Activated naive CD8-positive, alpha-beta T cell treated with anti-CD3 and anti-CD28 coated beads, Interleukin-2, amount 50 U/mL, for 16 hours (primary cell): ENCODE measurements at places on chromosomes 13 and 19.
A peak's percentile ranks its signal among the peaks of the same experiment; 100 is the strongest.

GRCh38 chr19:359653-359925 is 15.0 kb upstream of the MIER2 start:
- DNase-seq, result no peak

DNA sequence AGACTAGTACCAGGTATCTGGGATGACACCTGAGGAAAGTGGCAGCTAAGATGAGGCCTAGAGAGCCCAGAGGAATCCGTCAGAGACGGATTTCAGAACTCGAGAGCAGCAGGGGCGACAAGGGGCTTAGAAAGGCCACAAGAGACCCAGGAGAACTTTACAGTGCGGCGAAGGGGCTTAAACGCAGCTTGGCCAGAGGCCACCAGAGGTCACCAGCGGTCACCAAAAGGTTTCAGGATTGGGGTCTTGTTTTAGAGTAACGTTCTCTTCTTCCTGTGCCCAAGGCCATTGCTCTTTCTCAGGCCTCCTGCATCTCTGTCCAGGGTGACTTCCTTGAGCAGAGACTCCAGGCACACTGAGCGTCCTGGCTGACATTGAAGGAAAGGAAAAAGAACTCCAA is 2.2 kb downstream of the ZSCAN22 start:
- DNase-seq, result no peak

- no peak for DNase-seq
These were observed 137.7 kb downstream of the SOX1 start for GRCh38 chr13:112204346-112205327.

- DNase-seq, result peak; percentile 6
These were observed 37.7 kb downstream of the GSX1 start for GRCh38 chr13:27830010-27830409.

GRCh38 chr13:30745906-30746686 is 10.8 kb downstream of the ALOX5AP start:
- no peak for DNase-seq

- DNase-seq, result no peak
These were observed 105.8 kb downstream of the LACC1 start for GRCh38 chr13:43985422-43986072.

DNA sequence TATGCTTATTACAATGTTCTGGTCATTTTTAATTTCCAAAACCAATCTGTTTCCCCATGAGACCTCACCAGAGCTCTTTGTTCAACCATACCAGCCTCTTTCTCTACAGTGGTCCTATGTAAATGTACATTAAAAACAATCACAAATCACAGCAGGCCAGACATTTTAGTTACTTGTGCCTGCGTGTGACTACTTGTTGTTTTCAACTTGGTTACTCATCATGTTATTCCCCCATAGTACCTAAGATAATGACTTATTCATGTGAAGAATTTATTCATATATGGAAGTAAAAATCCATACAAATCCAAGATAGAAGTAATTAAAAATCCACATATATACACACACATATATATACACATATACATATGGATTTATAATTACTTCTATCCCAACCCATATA is 379.6 kb downstream of the SLITRK6 start:
- DNase-seq, result no peak

- no peak for DNase-seq
These were observed 949 bp downstream of the C3 start for GRCh38 chr19:6719540-6719861.

DNA sequence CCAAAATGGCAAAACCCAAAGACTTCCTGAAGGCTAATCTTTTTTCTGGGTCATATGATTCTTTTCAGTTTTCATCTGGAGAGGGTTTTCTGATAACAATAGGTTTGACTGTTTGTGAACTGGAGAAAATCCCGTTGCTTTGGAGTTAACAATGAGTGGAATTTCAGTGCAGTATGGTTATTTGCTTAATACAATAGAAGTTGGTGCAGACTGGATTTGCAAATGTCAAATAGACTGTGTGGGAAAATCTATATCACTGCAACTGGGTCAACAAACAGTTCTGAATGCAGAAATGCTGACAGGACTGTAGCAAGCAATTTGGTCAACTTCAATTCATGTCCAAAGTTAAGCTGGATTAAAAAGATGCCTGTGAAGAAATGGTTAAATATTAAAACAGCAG is 267.5 kb upstream of the ARGLU1 start:
- no peak for DNase-seq
